ENCODE measurements at places on chromosomes 4 and X.

GRCh38 chr4:10582059-10582686 lies 102.4 kb downstream of the CLNK start:
- no peak for DNase-seq

DNA sequence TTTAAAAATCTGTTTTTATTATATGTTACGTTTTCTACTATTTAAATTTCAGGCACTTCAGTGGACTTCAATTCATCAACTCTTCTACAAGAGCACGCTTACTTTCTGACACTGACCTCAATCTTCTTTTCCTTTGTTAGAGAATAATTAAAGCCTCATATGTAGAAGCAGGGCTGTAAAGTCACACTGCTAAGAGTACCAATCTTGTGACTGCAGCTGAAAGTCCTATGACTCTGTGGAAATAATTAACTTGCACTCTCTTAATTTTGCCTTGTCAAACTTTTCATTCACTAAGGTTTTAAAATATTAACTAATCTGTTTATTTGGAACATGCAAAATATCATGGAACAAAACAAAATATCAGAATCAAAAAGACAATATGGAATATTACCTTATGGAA lies 498.1 kb downstream of the PCDH10 start:
- DNase-seq = no peak

DNA sequence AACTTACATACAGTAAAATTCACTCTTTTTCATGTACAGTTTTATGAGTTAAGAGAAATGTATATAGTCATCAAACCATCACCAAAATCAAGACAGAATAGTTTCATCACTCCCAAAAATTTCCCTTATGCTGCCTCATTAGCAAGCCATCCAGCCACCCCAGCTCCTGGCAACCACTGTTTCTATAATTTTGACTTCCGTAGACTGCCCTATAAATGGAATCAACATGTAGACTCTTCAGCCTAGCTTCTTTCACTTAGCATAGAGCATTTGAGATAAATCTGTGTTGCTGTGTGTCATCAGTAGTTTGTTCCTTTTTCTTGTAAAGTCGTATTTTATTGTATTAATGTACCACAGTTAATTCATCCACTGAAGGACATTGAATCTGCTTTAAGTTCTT lies 23.2 kb downstream of the HDX start:
- no peak for DNase-seq

DNA sequence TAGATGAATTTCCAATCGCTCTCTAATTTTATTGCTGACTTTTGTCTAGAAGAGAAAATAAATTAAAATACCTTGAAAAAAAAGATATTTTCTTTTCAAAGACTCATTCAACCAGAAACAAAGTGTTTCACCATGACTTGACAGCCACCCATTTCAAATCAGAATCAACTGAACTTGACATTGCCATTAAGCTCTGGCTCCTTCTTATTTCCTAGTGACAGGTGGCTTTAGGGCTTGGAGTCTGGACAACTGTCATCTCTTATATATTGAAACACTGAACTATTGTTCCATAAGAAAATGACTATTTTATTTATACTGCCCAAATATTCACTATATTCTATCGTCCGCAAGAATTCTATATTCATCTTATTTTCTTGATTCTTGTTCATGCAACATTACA lies 229.2 kb downstream of the SLC39A8 start:
- DNase-seq = no peak

DNA sequence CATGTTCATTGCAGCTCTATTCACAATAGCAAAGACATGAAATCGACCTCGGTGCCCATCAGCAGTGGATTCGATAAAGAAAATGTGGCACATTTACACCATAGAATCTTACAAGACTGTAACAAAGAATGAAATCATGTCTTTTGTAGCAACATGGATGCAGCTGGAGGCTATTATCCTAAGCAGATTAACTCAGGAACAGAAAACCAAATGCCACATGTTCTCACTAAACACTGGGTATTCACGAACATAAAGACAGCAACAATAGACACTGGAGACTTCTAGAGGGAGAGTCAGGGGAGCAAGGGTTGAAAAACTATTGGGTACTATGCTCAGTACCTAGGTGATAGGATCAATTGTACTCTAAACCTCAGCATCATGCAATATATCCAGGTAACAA lies 180.5 kb downstream of the PPP1R2C start:
- DNase-seq = no peak

Measured in BE2C (cell line).